ENCODE measurements at places on chromosomes 16 and 17. TPM values are rescaled to one million over a fixed set of nuclear protein-coding genes. Genes with fewer than 3 reads are reported as not detected.
A peak's percentile ranks its signal among the peaks of the same experiment; 100 is the strongest.

OTOP3 gene
- polyA plus RNA-seq = not detected

CHST6 gene
- 0.04 TPM for polyA plus RNA-seq

TM4SF5 gene
- 31.3 TPM for polyA plus RNA-seq

ITGAD gene
- not detected for polyA plus RNA-seq

RNF112 gene
- 0.99 TPM for polyA plus RNA-seq

HSD11B2 gene
- 1,022 TPM for polyA plus RNA-seq

RPRML gene
- not detected for polyA plus RNA-seq

CPHXL2 gene
- polyA plus RNA-seq = not detected

KCNH6 gene
- 4.8 TPM for polyA plus RNA-seq

C17orf100 gene
- 3.7 TPM for polyA plus RNA-seq

DNA sequence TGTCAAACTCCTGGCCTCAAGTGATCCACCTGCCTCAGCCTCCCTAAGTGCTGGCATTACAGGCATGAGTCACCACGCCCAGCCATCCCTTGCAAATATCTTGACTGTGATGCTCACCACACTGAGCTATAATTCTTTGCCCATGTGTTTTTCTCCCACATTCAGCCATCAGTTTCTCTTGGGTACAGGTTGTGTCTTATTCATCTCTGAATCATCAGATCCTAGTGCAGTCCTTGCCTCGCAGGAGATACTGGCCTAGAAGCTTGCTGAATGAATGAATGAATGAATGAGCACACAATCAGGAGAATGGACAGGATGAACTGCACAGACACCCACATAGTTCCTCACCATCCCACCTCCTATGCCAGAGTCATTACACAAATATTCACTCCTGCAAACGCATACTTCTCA is 24.4 kb upstream of the ETV4 start:
- no peaks in the 10 kb centered on the region for H3K36me3 ChIP-seq
- no peak overlapping the region for H3K4me3 ChIP-seq
- H3K4me1 ChIP-seq = no peaks in the 10 kb centered on the region
- no peak for DNase-seq

DNA sequence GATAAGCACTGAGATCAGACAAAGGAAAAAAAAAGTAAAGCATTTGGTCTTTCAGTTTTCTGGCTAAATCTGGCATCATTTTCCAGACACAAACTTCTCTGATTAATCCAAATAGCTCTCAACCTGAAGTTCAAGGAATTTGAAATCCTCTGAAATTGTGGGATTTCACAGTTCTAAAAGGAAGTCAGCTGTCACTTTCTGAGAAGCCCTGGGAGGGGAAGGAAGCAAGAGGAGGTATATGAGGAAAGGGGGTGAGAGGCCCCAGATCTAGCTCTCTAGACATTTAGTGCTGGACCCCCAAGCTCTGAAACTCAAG is 17.5 kb upstream of the HOXB9 start:
- H3K36me3 ChIP-seq = no peaks in the 10 kb centered on the region
- DNase-seq = no peak
- no peak overlapping the region for H3K27ac ChIP-seq
- H3K4me1 ChIP-seq = peaks cover 4% of the 10 kb centered on the region
- H3K27me3 ChIP-seq = peaks cover 42% of the 10 kb centered on the region
- no peak overlapping the region for H3K4me3 ChIP-seq

DNA sequence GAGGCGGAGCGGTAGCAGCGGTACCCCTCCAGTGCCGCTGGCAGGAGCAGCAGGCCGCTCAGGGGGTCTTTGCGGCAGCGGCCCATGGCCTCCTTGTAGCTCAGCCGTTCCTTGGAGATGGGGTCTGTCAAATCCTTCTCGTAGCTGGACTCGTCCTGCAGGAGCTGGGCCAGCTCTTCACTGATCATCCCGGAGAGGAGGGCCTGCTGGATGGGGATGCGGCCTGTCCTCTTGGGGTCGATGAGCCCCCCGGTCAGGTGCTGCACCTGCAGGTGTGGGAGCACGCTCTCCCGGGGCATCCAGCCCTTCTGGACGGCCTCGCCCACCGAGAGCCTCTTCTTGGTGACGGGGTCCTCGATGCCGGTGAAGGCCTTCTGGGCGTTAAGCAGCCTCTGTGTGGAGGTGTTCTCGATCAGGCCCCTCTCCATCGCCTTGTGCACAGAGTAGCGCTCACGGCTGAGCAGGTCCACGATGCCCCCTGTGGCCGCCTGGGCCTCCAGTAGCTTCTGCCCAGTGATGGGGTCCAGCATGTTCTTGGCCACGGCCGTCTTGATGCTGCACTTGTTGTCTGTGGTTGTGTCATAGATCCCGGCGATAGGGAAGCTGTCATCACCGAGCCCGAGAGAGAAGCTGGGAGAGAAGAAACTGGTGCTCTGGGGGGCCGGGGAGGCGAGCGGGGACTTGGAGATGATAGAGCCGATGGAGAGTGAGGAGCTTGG is 6.6 kb downstream of the CDK3 start:
- H3K27ac ChIP-seq = no peak overlapping the region
- H3K36me3 ChIP-seq = peaks cover 6% of the 10 kb centered on the region
- no peak for DNase-seq
- no peaks in the 10 kb centered on the region for H3K27me3 ChIP-seq
- H3K4me1 ChIP-seq = no peaks in the 10 kb centered on the region

- DNase-seq = no peak
- H3K36me3 ChIP-seq = no peaks in the 10 kb centered on the region
- no peaks in the 10 kb centered on the region for H3K27me3 ChIP-seq
- H3K4me1 ChIP-seq = no peaks in the 10 kb centered on the region
- H3K27ac ChIP-seq = no peak overlapping the region
- H3K4me3 ChIP-seq = no peak overlapping the region
Observed at GRCh38 chr17:613725-614124, 100.9 kb downstream of the VPS53 start.

- H3K27me3 ChIP-seq = no peaks in the 10 kb centered on the region
- DNase-seq = peak; percentile 82
- peak overlapping the region; percentile 93 for H3K27ac ChIP-seq
- H3K4me1 ChIP-seq = peaks cover 66% of the 10 kb centered on the region
Observed at GRCh38 chr16:75244844-75245758, 6.3 kb downstream of the BCAR1 start.

DNA sequence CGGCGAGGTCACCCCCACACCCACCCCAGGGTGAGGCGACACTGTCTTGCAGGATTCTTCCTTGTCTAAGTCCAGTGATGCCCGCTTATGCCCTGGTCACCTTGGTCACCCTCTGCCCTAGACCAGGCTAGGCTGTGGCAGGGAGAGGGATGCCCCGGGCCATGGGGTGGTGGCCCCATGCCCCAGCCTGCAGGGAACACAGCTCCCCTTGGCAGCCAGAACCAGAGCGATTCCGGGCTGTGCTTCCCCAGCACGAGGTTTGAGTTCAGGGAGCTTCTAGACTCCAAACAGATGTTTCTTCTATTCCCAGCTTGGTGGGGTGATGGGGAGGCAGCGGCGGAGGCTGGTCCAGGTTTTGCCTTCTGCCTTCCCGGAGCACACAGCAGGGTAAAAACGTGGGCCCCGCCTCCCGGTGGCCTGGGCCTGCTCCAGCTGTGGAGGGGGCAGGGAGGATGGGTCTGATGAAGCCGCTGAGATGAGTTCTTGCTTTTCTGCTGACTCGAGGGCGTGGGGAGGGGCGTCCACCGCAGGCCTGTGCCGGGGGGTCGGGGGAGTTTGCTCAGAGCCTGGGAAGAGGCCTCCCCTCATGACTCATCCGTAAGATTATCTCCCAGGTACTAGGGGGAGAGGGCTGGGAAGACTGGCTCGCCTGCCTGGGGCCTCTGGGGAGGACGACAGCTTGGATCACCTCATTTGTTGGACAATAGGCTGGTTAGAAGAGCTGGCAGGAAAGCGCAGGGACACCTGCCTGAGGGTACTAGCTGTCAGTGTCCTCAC is 15.4 kb downstream of the SMTNL2 start:
- H3K27me3 ChIP-seq = no peaks in the 10 kb centered on the region
- H3K4me3 ChIP-seq = no peak overlapping the region
- no peaks in the 10 kb centered on the region for H3K36me3 ChIP-seq
- H3K4me1 ChIP-seq = peaks cover 4% of the 10 kb centered on the region
- peak; percentile 39 for DNase-seq
- no peak overlapping the region for H3K27ac ChIP-seq

DNA sequence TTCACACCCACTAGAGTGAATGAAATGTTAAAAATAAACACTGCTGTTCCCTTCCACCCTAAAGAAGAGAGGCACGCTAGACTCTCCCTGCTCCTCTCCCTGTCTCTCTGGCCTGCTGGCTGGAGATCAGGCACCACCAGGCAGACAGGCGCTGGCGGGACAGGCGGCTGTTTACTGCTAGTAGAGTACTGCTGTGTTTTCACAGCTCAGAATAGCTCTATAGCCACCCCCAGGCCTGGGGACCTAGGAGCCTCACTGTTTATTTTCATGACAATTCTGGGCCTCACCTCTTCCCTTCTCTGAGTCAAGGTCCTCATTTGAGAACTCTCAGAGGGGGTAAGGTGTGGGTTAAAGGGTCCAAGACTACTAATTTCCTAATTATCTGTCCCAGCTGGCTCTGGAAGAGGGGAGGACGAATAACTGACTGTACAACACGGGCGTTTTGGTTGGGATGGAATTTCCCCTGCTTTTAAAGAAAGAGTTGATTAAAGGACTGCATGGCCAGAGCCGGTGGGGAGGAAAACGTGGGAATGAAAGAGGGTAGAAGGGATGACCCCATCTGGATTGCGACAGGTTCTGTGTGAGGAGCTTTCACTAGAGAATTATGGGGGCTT is 9.0 kb upstream of the G6PC1 start:
- no peak overlapping the region for H3K4me3 ChIP-seq
- H3K27ac ChIP-seq = peak overlapping the region; percentile 63
- DNase-seq = no peak
- H3K36me3 ChIP-seq = no peaks in the 10 kb centered on the region
- peaks cover 51% of the 10 kb centered on the region for H3K4me1 ChIP-seq

GRCh38 chr17:2172077-2172851 is 117.4 kb downstream of the HIC1 start:
- H3K4me1 ChIP-seq = peaks cover 26% of the 10 kb centered on the region
- peak; percentile 85 for DNase-seq
- no peaks in the 10 kb centered on the region for H3K27me3 ChIP-seq
- peak overlapping the region; percentile 77 for H3K27ac ChIP-seq
- H3K36me3 ChIP-seq = no peaks in the 10 kb centered on the region

- no peak overlapping the region for H3K4me3 ChIP-seq
- H3K36me3 ChIP-seq = peaks cover 13% of the 10 kb centered on the region
- DNase-seq = no peak
- H3K27me3 ChIP-seq = no peaks in the 10 kb centered on the region
- H3K27ac ChIP-seq = no peak overlapping the region
Observed at GRCh38 chr16:15703029-15703736, 53.1 kb downstream of the NDE1 start.

DNA sequence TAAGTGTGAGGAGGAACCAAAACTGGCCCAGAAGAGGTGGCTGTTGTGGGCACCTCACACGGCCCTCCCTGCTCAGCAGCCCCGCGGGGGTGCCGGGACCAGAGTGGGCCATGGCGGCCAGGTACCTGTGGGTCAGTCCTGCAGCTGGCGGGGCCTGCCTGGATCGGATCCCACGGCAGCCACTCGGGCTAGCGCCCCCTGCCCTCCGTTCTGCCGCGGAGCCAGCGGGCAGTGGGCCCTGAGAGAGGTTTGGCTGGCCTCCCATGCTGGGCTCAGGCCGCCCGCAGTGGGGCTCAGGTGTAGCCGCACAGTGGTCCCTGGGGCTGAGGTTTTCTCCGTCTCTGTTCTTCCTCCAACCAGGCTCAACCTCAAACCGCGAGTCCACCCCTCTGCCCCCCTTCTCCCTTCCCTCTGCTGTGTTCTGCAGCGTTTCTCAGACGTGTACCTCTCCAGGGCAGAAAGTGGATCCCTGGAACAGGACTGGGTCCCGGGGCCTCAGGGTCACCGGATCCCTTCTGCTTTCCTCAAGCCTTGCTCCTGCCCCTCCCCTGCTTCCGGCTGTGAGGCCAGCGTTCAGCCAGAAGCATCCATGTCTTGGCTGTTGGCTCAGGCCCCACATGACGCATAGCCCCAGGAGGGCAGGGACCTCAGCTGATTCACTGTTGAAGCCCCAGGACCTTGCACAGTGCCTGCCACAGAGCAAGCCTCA is 28.6 kb upstream of the ITGA3 start:
- H3K27ac ChIP-seq = peak overlapping the region; percentile 51
- H3K4me3 ChIP-seq = no peak overlapping the region
- no peak for DNase-seq

DNA sequence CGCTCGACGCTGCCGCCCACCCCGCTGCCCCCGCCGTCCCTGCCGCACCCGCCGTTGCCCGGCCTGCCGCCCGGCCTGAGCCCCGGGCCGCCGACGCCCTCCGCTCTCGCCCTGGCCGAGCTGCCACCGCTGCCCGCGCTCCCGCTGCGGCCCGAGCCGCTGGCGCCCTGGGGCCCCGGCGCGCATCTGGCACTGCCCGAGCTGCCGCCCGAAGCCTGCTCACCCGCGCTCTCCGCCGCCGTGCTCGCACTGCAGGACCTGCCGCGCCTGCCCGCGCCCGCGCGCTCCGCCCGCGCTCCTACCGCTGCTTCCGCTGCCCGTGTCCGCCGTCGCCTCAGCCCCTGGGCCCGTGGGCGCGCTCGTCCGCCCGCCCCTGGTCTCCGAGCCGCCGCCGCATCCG is 8.4 kb upstream of the CLDN9 start:
- H3K27me3 ChIP-seq = peaks cover 2% of the 10 kb centered on the region
- no peak for DNase-seq
- H3K4me3 ChIP-seq = no peak overlapping the region
- H3K36me3 ChIP-seq = no peaks in the 10 kb centered on the region

DNA sequence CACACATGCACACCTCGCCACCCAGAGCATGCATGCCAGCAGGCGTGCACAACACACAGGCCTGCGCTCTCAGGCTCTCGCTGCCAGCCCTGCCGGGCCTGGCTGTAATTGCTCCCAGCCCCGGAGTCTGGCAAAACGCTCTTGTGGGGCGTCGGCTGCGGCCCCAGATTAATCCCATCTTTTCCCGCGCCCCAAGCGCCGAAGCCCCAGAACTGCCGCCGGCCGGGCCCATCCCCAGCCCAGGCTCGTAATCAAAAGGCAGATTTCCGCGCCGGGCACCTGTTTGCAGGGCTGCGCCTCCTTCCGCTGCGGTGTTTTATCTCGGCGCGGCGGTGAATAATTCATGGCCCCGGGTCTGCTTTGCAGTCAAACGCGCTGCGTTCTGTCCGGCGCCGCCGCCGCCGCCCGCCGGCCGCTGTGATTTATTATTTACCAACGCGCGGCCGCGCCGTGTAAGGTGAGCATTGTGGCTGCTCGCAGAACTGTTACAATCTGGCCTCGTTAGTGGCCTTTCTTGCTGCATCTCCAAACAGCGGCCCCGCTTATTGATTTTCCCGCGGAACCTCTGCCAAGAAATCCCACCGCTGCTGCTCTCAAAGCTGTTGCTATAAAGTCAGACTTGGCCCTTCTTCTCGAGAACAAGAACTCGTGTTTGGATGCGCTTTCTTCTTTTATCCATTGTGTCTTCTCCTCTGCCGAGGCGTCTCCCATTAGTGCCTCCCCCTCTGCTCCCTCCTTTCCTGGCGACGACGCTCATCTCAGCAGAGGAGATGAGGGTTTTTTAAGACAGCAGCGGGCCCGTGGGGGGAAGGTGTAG is 126.1 kb downstream of the IRX5 start:
- H3K4me3 ChIP-seq = no peak overlapping the region
- H3K27ac ChIP-seq = no peak overlapping the region
- no peaks in the 10 kb centered on the region for H3K36me3 ChIP-seq
- H3K27me3 ChIP-seq = no peaks in the 10 kb centered on the region
- DNase-seq = peak; percentile 67
- peaks cover 2% of the 10 kb centered on the region for H3K4me1 ChIP-seq
